AG08395 (cell line): ENCODE measurements at places on chromosomes 6 and 20.

DNA sequence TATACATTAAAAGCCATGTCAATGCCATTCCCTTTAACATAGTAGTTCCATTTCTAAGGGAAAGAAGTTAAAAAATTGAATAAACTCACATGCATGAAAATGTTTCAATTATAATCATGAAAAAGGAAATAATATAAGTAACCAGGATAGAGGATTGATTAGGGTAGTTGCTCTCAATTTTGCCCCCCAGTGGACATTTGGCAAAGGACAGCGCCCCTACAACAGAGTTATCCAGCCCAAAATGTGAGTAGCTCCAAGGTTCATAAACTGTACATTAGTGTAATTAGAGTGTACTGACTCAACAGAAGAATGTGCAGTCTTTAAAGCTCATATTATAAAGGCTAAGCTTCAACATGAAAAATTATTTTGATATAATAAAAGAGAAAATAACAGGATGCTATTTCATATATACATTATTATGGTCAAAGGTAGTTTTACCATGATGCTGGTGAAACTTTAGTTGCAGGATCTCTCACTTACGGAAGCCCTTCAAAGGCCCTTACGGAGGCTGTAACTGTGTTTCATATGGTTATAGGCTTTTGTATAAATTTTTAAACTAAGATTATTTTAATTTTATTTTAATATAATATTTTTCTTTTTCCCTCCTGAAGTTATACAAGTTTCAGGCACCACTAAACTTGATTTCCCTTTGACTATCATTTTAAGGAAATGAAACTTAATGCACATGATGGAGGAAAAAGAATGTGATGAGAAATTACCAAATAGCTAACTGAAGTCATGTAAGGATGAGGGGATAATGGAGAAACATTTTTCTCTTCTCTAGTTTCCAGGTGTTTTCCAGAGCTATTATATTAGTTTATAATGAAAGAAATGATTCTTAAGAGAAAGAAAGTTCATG is 403.6 kb downstream of the PLCB1 start:
- peak; percentile 18 for DNase-seq

DNA sequence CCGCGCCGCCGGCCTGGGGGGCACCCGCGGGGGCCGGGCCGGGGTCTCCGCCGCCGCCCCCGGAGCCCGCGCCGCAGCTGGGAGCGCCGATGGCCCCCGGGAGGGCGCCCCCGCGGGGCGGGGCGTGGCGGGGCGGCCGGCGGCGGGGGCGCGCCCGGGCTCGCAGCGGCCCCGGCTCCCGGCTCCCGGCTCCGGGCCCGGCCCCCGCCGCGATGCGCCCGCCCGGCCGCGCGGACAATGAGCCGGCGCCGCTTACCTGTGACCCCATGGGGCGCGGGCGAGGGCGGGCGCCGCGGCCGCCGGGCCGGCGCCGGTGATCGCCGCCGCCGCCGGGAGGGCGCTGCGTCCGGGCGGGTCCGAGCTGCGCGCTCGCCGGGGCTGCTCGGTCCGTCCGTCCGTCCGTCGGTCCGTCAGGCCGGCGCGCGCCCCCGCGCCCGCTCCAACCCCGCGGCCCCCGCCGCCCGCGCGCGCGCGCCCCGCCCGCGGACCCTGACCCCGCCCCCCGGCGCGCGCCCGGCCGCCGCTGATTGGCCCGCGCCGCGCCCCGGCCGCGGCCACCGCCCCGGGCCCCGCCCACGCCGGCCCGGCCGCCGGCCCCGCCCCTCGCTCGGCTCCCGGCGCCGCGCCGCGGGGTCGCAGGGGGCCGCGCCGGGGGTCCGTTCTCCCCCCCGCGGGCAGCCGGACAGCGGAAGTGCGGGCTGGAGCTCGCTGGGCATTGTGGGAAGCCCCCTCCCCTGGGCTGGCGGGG is at the start of gene ZBTB46:
Gene ZBTB46, minus strand, starts transcription at position 424 of the 748 bp plus-strand sequence. CDS start 40,507 bp downstream, outside the sequence.
- peak; percentile 93 for DNase-seq

GRCh38 chr20:37987602-37988290 is 45.5 kb downstream of the TTI1 start:
- DNase-seq: no peak

GRCh38 chr6:96816301-96816817 is 20.9 kb downstream of the GPR63 start:
- no peak for DNase-seq
